ENCODE measurements at places on chromosomes 11 and 22.

- no peak for DNase-seq
Measured at GRCh38 chr22:27210111-27210730, 552.8 kb downstream of the MIAT start.

DNA sequence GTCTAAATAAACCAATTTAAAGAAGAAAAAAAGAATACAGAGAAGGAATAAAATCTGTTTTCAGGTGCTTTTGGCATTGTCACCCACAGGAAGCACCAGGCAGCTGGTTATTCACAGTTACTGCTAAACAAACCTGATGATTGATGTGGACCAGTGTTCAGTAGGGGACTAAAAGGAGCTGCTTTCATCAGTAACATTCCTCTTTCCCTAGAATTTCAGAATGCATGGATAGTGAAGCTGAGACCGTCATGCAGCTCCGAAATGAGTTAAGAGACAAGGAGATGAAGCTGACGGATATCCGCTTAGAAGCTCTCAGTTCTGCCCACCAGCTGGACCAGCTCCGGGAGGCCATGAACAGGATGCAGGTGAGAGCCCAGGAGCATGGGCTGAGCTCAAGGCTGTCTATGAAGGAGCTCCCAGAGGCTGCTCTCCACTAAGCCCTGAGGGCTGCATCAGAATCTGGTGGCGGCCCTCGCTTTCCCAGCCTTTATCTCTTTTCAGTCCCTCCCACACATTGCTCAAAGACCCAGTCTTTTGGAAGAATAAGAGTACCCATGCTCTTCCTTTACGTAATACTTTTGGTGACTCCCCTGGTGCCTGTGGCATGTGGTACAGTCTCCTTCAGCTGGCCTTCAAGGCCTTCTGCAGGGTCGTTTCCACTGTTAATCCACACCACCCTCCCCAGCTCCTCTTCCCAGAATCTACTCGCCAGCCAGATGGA is 69.5 kb downstream of the DBX1 start:
- no peak for DNase-seq

DNA sequence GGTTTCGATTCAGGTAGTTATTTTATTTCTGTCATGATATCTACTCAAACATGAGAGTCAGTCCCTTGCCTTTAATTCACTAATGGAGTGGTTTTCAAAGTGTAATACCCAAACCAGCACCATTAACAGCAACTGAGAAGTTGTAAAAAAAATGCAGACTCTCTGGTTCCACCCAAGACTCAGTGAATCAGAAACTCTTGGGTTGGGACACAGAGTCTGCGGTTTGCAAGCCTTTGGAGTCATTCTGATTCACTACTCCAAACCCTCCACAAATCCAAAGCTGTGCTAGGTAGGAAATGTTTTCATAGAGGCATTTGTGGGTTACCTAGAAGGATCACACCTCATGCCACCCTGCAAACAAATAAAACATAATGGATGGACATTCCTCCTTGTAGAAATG is 340.1 kb downstream of the NTM start:
- DNase-seq: peak; percentile 9

- DNase-seq: no peak
Measured at GRCh38 chr11:132704781-132705375, 827.4 kb downstream of the OPCML start.

- peak; percentile 99 for DNase-seq
Measured at GRCh38 chr11:12200991-12201985, 90.9 kb downstream of the MICAL2 start.

All from fibroblast of skin of right biceps (primary cell).